Head of caudate nucleus (tissue), 42 donors: ENCODE measurements at places on chromosomes 4 and X.

GRCh38 chrX:114462266-114462665, 121.6 kb upstream of the HTR2C start:
- no peak for DNase-seq

DNA sequence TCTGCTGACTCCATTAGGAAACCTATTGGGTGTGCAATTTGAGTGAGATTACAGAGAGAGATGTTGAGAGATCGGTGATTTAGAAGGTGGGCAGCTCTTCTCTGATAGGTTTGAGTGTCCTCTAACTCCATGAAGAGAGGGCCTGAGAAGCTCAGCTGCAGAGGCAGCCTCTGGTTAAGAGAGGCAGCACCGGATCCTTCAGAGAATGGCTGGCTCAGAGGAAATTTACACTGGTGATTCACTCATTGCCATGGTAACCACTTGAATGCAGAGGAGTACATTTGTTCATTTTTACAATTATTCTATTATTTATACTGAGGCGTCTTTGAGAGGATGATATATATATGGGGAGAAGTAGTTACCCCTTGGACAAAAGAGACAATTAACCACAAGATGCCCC, 171.7 kb downstream of the PDGFRA start:
- DNase-seq, result peak; percentile 16

- DNase-seq, result peak; percentile 17
Observed at GRCh38 chr4:141636771-141637460, 533 bp downstream of the IL15 start.

DNA sequence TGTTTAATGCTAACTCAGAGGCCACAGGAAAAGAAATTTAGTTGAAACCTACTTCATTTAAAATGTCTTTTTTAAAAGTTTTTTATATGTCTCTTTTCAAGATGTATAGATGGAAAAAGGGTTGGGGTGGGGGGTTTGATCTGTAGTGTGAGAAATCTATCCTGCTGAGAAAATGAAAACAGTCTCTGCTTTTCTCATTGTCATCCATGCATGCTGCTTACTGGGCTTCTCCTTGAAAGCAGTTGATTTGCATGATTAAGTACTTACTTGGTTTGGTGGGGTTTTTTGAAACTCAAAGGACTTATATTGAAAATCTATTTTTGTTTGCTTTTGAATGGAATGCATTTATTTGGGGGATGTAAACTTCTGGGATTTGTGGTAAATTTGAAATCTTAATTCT, 313.6 kb upstream of the DKK2 start:
- DNase-seq, result no peak

DNA sequence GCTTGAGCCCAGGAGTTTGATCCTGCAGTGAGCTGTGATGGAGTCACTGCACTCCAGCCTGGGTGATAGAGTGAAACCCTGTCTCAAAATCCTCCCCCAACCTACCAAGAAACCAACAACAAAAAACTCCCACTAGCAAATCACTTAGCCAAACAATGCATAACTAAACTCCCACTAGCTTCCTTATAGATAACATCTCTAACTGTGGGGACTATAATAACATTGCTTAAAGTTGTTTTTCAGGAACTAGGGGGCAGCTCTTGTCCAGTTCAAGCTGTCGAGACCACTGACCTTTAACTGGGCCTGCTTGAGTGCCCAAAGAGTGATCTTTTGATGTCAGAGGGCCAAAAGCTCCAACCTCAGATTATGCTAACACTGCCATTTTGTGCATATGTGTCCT, 81.7 kb downstream of the FREM3 start:
- DNase-seq, result no peak

DNA sequence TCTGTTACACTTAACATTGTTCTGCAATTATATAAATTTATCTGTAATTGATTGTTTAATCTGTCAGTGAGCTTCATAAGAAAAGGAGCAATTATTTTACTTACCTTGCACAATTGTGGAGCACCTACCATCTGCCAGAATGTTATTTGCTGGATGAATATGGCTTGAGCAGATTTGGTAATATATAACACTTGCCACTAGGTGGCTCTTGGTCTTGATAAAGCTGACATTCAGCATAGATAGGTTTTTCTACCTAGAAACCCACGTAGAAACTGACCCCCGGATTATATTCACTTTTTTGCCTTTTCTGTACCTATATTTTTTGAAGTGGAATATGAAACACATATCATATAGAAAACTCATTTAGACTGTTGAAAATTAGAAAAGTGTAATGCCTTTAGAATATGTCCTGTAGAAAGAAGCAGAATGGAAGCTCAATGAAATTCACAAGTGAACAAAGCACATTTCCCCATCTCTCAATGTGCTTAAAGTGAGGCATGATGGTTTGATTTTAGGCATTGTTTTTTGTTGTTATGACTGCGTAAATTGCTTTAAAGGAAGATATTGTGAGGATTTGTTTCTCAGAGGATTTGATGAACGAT, 9.5 kb downstream of the RBPJ start:
- DNase-seq, result no peak

GRCh38 chr4:176817204-176817603, 24.5 kb upstream of the VEGFC start:
- DNase-seq, result no peak

DNA sequence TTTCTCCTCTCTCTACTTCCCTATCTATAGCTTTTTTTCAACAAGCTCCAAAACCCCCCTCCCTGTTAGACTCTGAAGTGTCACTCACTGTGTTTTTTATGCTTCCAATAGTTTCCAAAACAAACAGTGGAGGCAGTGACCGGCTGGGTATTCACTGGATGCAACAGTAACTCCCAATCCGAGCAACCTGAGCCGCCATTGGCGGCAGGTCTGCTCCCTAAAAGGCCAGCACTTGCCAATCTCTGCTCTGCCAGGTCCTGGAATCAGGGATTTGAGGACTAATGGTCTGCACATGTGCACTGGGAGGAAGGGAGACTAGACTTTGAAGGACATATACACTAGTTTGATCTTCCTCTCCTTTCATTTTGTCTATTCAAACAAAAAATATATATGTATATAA, 7.1 kb downstream of the TBX22 start:
- DNase-seq, result no peak

DNA sequence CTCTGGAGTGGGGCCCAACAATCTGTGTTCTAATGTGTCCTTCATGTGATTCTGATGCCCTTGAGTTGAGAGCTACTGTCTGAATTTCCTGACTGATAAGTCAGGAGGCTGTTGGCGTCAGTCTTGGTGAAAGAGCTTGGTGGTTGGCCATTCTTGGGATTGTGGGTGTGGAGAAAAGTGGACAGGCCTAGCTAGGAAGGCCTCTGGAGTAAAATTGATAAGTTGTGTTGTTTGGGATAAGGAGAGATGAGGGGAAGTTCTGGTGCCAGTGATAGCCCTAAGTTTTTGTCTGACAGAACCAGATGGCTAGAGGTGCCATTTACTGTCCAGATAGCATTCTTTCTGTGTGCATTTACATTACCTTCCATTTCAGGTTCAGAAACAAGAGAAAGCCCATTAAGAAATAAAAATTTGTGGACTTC, 11.7 kb downstream of the NSD2 start:
- no peak for DNase-seq

DNA sequence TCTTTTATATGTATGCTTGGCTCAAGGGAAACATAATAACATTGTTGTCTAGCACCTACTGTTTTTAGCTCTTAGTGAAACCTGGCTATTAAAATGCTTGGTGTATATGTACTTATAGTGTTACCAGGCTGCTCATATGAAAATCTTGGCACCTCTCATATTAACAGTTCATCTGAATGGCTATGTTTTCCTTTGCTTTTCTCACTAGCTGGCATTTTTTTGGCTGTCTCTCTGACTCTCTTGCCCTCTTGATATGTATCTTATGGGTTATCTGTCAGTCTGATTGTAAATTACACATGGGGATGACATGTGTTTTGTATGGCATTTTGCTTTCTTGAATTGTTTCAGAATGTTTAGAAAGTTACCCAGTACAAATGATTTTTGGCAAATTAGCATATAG, 158.0 kb downstream of the ARHGAP24 start:
- DNase-seq, result no peak

- peak; percentile 80 for DNase-seq
Observed at GRCh38 chrX:150486011-150486410, 82.4 kb upstream of the MTM1 start.

GRCh38 chrX:16560173-16560572, 89.8 kb upstream of the S100G start:
- no peak for DNase-seq

DNA sequence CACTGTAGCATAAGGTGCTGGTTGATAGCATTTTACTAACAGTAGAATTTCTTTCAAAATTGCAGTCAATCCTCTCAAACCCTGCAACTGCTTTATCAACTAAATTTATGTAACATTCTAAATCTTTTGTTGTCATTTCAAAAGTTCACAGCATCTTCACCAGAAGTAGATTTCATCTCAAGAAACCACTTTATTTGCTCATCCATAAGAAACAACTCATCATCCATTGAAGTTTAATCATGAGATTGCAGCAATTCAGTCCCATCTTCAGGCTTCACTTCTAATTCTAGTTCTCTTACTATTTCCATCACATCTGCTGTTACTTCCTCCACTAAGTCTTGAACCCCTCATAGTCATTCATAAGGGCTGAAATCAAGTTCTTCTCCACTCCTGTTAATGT, 21.7 kb downstream of the LAMTOR3 start:
- no peak for DNase-seq

- DNase-seq, result no peak
Observed at GRCh38 chrX:20455001-20455400, 188.3 kb upstream of the RPS6KA3 start.

- DNase-seq, result no peak
Observed at GRCh38 chr4:40016007-40016406, 38.3 kb upstream of the PDS5A start.

DNA sequence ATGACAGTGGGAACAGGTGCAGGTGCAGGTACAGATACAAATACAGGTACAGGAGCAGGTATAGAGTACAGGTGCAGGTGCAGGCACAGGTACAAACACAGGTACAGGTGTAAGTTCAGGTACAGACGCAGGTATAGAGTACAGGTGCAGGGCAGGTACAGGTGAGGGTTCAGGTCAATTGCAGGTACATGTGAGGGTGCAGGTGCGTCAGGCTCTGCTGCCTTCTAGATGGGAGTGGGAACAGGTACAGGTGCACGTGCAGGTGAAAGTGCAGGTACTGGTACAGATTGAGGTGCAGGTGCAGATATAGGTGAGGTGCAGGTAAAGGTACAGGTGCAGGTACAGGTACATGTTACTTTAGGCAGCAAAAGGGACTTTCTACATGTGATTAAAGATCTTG, 85.7 kb downstream of the CRLF2 start:
- DNase-seq, result no peak

DNA sequence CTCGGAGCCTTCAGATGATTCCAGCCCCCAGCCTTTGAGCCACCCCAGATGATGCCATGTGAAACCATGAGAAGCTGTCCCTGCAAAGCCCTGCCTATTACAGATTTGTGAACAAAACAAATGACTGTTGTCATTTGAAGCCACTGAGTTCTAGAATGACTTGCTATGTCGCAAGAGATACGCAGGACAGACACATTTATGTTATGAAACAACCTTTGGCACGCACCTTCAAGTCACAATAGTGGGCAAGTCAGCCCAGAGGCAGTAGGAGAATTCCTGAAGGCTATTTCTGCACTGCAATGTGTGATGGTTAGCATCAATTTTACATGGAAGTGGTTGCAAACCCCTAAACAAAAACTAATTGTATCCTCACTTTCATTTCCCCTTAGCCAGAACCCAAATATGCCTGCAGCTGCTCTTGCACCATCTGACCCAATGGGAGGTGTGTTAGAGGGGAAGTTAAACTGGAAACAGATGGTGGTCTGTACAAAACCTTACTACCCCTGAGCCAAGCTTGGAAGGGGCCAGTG, 174.4 kb upstream of the ATP6AP2 start:
- no peak for DNase-seq

DNA sequence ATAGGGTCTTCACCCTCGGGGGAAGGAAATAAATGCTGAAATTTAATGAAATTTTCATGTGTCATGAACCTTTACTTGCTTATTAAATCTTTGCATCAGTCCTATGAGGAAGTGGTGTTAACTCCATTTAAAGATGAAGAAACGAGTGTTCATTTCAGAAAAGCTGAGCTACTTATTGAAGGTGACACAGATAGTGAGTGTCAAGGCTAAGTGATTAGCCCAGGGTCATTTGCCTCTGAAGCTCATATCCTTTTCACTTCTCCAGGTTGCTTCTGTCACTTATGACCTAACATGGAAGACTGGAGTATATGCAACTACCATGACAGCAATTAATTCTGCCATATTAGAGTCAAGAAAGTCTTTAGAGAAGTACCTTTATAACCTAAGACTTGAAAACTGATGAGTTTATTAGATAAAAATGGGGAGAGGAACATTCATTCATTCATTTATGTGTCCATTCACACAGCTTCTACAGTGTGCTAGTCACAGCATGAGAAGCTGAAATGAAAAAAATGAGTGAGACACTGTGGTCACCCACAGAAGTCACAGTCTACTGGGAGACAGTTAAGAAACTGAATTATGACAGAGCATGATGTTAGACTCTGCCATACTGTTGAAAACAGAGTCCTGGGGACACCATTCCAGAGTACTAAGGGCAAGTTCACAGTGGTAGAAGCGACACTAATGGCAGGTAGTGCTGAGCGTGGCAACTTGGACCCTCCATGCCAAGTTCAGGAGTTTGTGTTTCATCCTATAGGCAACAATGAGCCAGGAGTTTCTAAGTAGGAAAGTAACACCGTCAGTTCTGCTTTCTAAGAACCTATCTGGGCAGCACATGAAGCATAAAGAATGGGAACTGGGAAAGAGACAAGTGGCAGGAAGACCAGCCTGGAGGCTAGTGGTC, 21.3 kb downstream of the ALPK1 start:
- DNase-seq, result no peak

DNA sequence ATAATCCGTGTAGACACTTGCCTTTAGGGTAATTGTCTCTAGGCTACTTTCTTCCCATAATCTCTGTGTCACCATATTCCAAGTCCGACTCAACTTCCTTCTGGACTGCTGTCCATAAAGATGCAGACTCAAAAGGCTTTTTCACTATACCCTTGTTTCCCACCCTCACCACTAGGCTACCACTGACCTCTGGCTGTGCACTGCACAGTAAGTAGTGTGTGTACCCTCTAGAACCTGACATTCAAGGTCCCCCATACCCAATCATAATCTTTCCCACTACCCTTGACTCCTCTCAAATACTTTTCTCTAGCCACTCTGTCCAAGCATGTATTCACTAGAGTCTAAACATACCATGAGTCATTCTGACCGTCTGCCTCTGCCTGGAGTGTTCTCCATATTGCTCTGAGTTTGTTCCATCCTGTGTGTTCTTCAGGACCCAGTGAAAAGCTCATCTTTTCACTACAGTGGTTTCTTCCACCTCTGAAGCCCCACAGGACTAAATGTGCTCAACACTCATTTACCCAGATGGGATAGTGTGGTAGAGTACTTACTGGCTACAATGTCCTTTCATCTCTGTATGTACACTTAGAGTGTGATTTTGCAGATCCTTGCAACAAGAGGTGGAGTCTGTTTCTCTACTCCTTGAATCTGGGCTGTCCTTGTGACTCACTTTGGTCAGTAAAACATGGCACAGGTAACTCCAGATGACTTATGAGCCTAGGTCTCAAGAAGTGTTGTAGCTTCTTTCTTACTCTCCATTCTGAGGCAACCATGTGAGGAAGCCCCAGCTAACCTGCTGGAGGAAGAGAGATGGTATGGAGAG, 17.4 kb downstream of the JADE3 start:
- DNase-seq, result no peak

- DNase-seq, result no peak
Observed at GRCh38 chr4:114466299-114466698, 132.3 kb upstream of the UGT8 start.

- DNase-seq, result no peak
Observed at GRCh38 chr4:75011131-75011795, 78.3 kb downstream of the PARM1 start.
